ENCODE measurements at places on chromosomes 4 and X. TPM values are rescaled to one million over a fixed set of nuclear protein-coding genes. Genes with fewer than 3 reads are reported as not detected.

DNA sequence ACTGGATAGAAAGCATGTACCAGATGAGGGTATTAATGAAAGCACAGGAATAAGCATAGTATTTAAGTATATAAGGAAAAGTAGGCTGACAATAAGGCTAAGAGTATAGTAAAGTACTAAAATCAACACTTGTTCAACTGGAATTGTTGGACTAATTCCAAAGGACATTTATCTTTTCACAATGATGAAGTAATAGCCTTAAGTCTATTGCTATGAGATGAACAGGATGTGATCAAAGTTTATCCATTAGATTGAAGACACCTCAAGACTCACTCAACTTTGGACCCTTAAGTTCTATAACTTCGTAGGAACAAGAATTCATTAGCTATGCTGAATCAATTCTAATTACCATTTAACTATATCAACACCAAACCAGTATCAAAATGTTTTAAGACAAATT, 7.6 kb downstream of the MAD2L1 start:
- DNase-seq: no peak

The MAGEA11 gene
- not detected for polyA plus RNA-seq

The ERCC6L gene
- not detected for polyA plus RNA-seq

GRCh38 chr4:52842792-52843191, 19.3 kb upstream of the RASL11B start:
- no peak for DNase-seq

All from kidney (tissue), 22 donors.